H7 (cell line): ENCODE measurements at places on chromosomes 1 and 21. TPM values are rescaled to one million over a fixed set of nuclear protein-coding genes. Genes with fewer than 3 reads are reported as not detected.

OLIG2 gene
- 0.17 and 0.67 TPM in 2 replicates for total RNA-seq

KDM1A gene
- 468 and 490 TPM in 2 replicates for total RNA-seq

GRCh38 chr1:6409053-6409452 is 10.7 kb downstream of the HES2 start:
- no peak for DNase-seq

GRCh38 chr1:39450956-39451606 is 40.4 kb upstream of the BMP8A start:
- no peak for DNase-seq

GRCh38 chr1:16980473-16981268 is at the start of gene MFAP2:
Gene MFAP2 (minus strand): TSS chr1:16980620. CDS start chr1:16978273, 2,347 bp downstream.
- peak; percentile 98 for DNase-seq

DNA sequence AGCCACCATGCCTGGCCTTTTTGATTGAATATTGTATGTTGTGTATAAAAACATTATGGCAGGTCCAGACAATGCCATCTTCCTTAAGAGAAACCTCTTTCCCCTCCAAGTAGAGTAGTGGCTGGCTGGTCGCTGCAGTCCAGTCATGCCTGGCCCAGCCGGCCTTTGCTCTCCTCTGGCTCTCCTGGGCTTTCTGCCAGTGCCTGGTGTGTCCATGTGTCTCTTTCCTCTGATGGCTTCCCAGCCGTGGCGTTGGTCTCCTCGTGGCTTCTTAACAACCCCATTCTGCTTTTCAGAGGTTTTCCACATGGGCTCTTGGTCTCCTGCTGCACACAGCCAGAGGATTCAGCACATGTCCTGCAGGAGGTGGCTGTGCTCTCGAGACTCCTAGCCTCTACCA is 58.7 kb downstream of the DIP2A start:
- DNase-seq, result no peak

GRCh38 chr1:97791251-97791650 is 129.6 kb downstream of the DPYD start:
- no peak for DNase-seq

DNA sequence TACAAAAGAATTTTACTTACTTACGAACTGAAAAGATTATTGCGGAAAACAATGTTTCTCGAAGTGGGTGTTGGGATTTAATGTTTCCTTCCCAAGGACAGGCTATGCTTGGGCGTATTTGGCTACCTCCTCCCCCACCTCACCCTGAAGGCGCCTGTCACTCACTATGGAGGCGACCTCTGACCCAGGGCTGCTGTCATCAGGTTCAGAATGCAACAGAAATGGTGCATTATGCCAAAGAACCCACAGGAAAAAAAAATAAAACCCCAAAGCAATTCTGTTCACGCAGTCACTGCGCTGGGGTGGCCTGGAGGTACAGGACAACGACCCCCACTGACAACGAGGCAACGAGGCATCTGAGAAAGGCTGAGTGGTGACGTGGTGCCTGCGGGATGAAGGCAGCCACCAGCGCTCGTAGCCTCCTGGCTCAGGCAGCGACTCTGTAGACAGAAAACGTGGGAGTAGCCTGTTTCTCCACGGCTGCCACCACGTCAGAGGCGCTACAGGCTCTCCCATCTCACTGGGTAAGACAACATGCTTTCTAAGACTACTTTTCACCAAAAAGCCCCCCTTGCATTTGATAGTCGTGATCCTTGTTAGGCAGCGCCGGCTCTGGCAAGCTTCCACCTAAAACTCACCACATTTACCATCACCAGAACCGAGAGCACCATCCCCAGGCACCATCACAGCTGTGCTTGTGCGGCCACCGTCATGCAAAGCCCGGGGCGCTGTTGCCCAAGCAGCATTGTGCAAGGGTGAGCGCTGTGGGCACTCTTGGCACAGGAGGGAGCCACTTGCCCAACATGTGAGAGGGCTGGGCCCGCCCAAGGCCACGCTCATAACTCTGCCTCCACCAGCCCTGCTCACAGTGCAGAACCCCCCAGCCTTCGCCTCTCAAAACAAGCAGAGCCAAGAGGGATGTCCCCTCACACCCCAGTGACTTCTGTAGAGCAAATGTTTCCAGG is 14.3 kb downstream of the NADK start:
- no peak for DNase-seq

DNA sequence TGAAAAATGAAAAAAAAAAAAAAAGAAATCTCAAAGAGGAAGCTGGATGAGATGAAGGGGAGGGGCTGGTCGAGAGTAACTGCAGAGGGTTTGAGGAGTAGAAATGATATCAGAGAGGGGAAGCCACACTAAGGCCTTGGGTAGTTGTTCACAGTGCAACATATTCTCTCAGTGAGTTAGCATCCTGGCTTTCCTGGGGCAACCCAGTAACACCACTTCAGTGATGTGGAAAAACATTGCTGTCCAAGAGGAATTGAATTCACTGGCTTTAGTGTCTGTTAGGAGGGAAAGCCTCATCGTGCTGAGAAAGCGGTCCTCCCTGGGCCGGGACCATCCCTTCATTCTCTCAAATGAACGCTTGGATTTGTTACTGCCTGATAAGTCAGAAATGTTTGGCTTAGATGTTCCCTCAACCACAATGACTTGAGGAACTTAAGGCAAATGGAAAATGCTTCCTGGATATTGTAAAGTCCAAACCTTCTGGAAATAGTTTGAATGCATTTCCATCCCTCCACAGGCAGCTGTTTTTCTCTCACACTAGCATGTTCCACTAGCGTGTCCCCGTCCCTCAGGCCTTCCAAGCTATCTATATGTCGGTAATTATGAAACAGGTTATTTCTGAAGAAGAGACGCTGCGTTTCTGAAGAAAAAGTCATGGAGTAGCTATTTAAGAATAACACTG is 12.2 kb downstream of the TGFB2 start:
- no peak for DNase-seq

- DNase-seq, result no peak
These were observed 78.9 kb upstream of the LMO4 start for GRCh38 chr1:87249803-87250202.

- no peak for DNase-seq
These were observed 108.9 kb downstream of the CDC7 start for GRCh38 chr1:91609551-91609950.

DNA sequence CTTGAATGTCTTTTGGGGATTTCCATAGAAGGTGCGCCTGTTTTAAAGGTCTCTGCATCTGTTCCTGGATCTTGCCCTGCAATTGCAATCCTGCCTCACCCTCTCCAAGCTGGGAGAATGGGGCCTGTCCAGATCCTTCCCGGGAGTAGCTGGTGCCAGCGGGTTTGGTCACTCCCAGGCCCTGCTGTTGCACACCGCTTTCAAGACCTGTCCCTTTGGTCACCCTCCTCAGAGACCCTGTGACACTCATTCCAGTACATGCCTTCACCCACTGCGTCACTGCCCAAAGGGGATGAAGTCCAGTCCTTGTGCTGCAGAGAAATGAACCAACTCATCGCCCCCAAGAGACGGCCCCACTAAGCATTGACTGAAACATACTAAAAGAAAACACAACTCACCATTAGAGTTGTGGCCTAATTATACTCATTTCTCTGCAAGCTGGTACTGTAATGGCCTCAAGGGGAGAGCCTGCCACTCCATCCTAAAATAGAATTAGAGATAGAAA is 1.9 kb upstream of the IRF2BP2 start:
- DNase-seq, result no peak
